ENCODE measurements at places on chromosomes 7 and 10.

GRCh38 chr7:133126422-133126821 lies 44.5 kb upstream of the CHCHD3 start:
- DNase-seq: no peak

GRCh38 chr7:140060788-140061606 lies 1.8 kb downstream of the PARP12 start:
- no peak for DNase-seq

GRCh38 chr7:158299607-158300006 lies 288.0 kb downstream of the PTPRN2 start:
- DNase-seq: no peak

- no peak for DNase-seq
These were observed 187.2 kb upstream of the CSTF2T start for GRCh38 chr10:51886438-51887068.

DNA sequence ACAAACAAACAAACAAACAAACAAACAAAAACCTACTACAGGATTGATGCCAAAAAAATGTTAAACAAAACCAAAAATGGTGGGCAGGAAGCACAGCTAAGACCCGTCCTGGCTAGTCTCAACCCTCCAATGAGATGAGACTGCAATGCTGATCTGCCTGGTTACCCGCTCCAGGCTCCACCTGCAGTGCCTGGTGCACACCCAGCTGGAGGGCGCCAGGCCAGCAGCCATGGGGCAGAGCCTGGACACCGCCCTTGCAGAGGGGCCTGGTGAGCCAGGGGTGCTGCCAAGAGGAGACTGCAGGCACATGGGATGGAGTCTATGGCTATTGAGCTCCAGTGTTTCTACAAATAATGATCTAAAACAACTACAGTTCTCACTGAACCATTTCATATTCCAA lies 107.0 kb downstream of the LARP4B start:
- no peak for DNase-seq

DNA sequence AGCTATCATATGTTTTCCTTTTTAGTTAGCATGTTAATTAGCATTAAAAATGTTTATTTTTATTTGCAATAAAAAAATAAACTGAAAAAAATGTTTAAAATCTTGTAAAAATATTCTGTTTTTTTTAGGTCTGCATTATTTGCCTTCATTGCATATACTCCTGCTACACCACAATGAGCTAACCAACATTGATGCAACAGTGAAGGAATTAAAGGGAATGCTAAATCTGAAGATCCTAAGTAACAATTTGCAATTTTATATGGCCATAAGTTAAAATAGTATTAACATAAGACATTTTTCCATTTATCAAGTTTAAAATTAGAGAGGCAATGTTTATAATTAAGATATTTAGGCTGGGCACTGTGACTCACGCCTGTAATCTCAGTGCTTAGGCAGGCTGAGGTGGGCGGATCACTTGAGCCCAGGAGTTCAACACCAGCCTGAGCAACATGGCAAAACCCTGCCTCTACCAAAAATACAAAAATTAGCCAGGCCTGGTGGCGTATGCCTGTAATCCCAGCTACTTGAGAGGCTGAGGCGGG lies 32.2 kb downstream of the LRRC72 start:
- no peak for DNase-seq

- no peak for DNase-seq
These were observed 125.0 kb downstream of the FOXP2 start for GRCh38 chr7:114539575-114539974.

GRCh38 chr7:100489824-100490223 lies 6.1 kb downstream of the NYAP1 start:
- peak; percentile 29 for DNase-seq

GRCh38 chr7:158167373-158167772 lies 420.2 kb downstream of the PTPRN2 start:
- DNase-seq: no peak

GRCh38 chr7:30510124-30511075 lies 5.8 kb upstream of the GGCT start:
- DNase-seq: no peak
